ENCODE measurements at places on chromosomes 13 and 19. TPM values are rescaled to one million over a fixed set of nuclear protein-coding genes. Genes with fewer than 3 reads are reported as not detected.

Gene ZNF846
- 10.2 TPM for total RNA-seq

Gene RHPN2
- total RNA-seq = 9.7 TPM

Gene PLD3
- total RNA-seq = 432 TPM

Gene MEDAG
- 5.5 TPM for total RNA-seq

DNA sequence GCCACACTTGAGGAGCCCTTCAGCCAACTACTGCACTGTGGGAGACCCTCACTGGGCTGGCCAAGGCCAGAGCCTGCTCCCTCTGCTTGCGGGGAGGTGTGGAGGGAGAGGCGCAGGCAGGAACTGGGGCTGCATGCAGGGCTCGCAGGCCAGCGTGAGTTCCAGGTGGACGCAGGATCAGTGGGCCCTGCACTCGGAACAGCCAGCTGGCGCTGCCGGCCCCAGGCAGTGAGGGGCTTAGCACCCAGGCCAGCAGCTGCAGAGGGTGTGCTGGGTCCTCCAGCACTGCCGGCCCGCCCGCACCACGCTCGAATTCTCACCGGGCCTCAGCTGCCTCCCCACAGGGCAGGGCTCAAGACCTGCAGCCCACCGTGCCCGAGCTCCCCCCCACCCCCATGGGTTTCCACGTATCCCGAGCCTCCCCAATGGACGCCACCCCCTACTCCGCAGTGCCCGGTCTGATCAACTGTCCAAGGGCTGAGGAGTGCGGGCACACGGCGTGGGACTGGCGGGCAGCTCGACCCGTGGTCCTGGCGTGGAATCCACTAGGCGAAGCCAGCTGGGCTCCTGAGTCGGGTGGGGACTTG is 1293.8 kb upstream of the PCDH9 start:
- H3K4me3 ChIP-seq = no peak overlapping the region
- no peaks in the 10 kb centered on the region for H3K4me1 ChIP-seq
- H3K36me3 ChIP-seq = no peaks in the 10 kb centered on the region
- DNase-seq = no peak
- H3K27ac ChIP-seq = no peak overlapping the region
- H3K27me3 ChIP-seq = no peaks in the 10 kb centered on the region

DNA sequence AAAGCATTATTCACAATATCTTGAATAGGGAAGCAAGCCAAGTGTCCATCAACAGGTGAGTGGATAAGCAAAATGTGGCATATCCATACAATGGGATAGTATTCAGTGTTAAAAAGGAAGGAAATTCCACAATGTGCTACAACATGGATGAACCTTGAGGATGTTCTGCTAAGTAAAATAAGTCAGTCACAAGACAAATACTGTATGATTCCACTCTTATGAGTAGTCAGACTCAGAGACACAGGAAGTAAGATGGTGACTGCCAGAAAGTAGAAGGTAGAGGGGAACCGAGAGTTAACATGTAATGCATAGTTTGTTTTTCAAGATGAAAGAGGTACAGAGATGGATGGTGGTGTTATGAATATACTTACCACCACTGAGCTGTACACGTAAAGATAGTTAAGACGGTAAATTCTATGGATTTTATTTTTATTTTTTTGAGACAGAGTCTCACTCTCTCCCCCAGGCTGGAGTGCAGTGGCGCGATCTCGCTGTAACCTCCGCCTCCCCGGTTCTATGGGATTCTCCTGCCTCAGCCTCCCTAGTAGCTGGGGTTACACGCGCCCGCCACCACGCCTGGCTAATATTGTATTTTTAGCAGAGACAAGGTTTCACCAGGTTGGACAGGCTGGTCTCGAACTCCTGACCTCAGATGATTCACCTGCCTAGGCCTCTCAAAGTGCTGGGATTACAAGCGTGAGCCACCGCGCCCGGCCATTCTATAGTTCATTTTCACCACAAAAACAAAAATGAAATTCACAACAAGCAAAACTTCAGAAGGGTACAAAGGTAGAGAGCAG is 1.0 kb upstream of the CHAMP1 start:
- peak overlapping the region; percentile 93 for H3K27ac ChIP-seq
- DNase-seq = no peak
- H3K4me3 ChIP-seq = peak overlapping the region; percentile 77

DNA sequence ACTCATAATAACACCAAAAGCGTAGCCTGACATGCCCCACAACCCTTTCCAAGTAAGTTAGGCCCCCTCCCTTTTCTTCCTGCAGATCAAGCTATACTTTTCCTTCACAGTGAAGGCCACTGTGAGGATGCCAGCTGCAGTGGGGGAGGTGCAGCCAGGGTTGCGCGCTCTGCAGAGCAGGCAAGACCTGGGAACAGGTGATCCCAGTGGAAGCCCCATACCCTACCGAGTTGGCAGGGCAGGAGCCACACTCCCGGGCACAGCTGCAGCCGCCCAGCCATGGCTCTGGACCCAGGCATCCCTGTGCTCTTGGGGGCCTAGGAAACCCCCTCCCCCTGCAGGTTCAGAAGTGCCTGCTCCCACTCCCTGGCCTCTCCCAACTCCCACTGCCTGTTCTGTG is 18.7 kb downstream of the MTMR6 start:
- no peak for DNase-seq
- H3K4me1 ChIP-seq = no peaks in the 10 kb centered on the region
- H3K27ac ChIP-seq = no peak overlapping the region
- no peak overlapping the region for H3K4me3 ChIP-seq
- H3K27me3 ChIP-seq = no peaks in the 10 kb centered on the region

Measured in upper lobe of right lung (tissue), 1 donor.